ENCODE measurements at places on chromosomes 13 and 19.
A peak's percentile ranks its signal among the peaks of the same experiment; 100 is the strongest.

DNA sequence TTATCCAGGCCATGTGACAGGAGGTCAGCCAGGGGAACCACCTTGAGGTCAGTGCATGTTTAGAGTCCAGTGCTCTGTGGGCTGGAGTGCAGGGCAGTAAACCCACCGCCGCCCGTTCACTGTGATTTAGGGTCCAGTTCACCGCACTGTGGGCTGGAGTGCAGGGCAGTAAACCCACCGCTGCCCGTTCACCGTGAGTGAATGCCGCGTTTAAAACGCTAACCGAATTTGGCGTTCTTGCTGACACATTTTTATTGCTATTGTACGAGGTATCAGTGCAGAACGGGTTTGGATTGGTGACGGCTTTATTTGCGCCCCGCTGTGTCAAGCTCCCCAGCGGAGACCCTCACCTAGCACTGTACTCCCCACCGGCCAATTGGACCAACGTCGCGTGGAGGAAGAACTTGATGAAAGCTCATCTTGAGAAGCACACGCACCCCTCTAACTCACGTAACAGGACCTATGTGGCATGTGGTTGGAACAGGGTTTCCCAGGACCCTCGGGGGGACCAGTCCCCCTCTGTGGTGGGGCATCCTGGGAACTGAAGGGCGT lies 27.9 kb downstream of the C13orf46 start:
- no peak for DNase-seq

- no peak for DNase-seq
These were observed 2480.7 kb upstream of the PCDH20 start for GRCh38 chr13:63896321-63896720.

- no peak for DNase-seq
These were observed 143.4 kb downstream of the ZIC5 start for GRCh38 chr13:99828123-99828522.

DNA sequence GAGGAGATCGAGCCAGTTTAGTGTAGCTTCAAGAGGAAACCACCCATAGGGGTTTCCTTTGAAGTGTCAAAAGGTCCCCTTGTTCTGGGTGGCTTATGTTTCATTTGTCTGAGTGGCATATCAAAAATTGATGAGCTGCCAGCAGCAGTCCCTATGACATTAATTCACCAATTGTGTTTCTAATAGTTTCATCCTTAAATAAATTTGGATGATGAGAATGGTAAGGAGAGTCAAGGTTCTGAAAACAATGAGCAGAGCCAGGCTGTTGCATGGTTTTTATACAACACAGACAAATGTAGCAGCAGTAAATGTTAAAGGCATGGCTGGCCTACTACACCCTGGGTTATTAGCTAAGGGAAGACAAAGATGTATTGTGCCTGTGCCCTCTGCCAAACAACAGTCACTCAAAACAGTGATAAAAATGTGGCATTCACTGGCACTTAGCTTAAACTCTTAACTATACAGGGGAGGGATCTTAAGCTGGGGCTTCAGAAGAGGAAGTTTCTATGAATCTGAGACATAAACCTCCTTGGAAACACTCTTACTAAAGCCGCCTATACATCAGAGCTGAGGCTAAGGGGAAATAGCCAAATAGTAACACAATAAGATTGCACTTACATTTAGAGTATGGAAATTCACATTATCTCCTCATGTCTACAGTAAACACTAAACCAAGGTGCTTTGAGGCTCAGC lies 200.5 kb downstream of the POU4F1 start:
- DNase-seq, result no peak

- DNase-seq, result no peak
These were observed 853.2 kb downstream of the UQCRFS1 start for GRCh38 chr19:28359431-28360414.

DNA sequence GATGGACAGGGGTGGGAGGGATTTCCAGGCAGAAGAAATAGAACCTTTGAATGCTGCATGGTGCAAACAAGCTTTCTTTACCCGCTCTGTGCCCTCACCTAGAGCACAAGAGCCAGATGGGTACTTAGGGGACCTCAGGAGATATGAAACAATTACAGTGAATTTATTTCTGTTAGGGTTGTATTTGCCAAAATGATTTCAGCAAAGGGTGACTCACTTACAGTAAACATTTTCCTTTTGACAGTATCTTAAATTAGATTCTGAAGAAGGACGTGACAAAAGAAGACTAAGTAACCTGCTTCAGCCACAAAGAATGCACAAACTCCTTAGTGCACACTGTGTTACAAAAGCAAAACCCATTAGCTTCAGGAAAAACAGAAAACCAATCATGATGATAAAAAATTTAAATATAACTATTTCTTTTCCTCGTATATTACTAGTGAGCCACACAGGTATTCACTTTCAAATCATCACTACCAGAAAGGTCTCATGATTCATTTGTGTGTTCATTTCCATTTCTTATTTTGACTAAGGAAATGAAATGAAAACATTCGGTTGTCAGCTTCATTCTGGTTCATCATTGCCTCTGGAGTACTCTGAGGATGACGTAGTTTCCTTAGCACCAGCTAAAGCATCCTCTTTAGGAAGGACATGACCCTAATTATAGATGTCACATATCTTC lies 158.8 kb downstream of the NHLRC3 start:
- DNase-seq, result no peak

DNA sequence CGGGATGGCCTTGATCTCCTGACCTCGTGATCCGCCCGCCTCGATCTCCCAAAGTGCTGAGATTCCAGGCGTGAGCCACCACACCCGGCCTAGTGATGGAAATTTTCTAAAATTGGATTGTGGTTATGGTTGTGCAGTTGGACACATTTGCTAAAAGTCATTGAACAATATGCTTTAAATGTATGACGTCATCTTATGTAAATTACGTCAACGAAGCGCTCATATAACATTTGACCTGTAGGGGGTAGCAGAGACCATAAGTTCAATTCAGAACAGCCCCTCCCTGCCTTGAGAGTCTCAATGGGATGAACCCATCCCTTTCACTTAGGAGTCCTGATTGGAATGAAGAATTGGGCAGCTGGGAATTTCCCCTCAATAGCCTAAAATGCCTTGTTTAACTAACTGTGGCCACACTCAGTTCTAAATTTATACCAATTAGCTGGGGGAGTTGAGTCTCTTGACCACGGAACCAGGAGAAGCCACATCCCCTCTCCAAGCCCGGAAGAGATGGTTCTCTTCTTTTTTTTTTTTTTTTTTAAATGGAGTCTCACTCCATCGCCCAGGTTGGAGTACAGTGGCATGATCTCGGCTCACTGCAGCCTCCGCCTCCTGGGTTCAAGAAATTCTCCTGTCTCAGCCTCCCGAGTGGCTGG lies 15.2 kb upstream of the TLE6 start:
- no peak for DNase-seq

DNA sequence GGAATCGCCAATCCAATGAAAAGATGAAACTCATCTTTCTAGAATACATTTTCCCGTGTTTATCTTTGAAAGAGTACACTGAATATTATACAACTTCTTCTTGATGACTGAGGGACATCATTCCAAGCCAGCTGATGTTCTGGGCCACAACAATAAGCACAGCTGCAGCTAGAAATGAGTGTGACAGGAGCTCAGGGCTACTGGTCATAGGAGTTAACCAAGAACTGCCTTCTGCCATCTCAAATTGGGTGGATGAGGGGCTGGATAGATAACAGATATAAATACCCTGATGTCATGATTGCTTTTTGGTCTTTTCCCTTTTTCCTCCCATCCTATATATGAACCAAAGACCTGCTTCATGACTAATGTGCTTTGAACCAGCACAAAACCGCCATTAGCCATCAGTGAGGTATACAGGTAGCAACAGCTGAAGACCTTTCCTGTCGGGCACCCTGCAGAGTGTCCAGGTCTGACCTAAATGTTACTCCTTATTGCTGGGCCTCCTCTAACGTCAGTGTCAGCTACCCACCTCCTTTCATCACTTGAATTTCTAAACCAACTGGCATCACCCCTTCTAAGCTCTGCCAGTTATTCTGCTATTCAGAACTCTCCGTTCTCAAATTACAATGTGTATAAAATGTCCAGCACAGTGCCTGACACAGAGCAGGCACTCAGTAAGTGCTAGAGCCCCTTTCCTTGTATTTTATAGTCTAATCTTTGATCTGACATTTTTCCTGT lies 178.2 kb downstream of the ENOX1 start:
- DNase-seq, result no peak

- DNase-seq, result peak; percentile 5
These were observed 565.1 kb downstream of the LIG4 start for GRCh38 chr13:107650081-107650701.

- DNase-seq, result no peak
These were observed 15.2 kb upstream of the SLC25A30 start for GRCh38 chr13:45433381-45433790.

- no peak for DNase-seq
These were observed 50.8 kb downstream of the ZAR1L start for GRCh38 chr13:32264407-32264806.

- DNase-seq, result no peak
These were observed 8.0 kb downstream of the ABHD13 start for GRCh38 chr13:108226184-108226583.

DNA sequence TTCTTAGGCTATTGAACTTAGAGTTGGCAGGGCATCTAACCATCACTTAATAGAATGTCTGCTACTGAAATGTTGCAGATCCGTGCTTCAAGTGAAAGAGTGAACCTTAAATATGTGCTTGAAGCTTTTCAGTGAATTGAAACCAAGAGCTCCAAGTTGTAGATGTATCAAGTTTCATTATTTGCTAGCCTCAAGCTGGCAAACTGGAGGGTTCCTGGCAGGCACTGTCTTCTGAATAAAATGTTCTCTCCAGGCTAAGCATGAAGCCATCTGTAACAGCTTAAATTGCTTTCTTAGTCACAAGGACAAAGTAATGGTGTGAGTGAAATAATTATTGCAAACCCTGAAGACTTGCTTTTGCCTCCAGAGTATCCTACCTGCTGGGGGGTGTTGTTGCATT lies 415.0 kb upstream of the SPRY2 start:
- DNase-seq, result no peak

DNA sequence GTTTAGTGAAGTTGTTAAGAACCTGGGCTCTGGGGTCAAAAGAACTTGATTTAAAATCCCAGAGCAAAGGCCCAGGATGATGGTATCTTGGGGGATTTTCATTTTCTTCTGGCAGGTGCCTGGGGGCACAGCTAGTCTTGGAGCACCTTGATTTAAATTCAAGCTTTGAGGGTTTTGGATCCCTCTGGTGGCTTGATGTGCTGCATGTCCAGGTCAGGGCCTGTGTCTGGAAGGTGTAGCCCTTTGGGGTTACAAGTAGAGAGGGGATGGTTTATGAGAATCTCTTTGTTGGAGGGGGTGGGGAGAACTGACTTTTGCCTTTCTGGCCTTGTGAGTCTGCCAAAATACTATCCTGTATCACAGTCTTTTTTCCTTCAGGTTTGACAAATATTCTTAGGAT lies 55.8 kb downstream of the AKAP11 start:
- DNase-seq, result no peak

DNA sequence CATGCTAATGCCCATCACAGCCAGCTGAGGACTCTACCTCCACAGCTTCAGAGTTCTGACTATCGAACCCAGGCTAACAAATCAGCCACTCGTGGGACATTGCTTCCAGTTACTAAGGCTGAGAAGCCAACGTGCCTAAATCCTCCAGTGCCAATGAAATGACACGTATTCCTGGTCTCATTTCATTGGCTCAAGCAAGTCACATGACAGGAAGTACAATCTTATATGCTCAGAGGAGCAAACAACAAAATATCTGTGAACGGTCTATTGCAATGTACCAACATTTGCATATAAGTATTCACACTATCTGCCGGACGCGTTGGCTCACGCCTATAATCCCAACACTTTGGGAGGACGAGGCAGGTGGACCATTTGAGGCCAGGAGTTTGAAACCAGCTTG lies 12.8 kb upstream of the IZUMO2 start:
- no peak for DNase-seq

DNA sequence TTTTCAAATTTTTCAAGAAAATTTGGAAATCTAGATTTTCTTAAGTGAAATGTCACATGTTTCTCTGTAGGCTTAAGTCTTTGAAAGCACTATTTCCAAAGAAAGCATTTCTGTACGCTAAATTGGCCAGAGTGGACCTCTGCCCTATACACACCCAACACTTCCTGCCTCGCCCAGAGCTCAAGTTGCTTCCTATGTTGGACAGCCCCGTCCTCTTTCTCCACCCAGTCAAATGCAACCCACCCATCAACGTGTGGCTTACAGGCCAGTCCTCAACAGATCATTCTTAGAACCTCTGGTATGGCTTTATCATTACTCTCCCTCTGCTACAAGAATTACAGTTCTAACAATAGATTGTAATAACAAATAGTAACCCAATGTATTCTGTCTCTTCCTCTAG lies 24.2 kb downstream of the KLF12 start:
- no peak for DNase-seq

GRCh38 chr13:46131705-46132104 lies 26.9 kb upstream of the CPB2 start:
- no peak for DNase-seq

GRCh38 chr19:49643466-49643865 lies 1.5 kb downstream of the SCAF1 start:
- DNase-seq, result no peak

DNA sequence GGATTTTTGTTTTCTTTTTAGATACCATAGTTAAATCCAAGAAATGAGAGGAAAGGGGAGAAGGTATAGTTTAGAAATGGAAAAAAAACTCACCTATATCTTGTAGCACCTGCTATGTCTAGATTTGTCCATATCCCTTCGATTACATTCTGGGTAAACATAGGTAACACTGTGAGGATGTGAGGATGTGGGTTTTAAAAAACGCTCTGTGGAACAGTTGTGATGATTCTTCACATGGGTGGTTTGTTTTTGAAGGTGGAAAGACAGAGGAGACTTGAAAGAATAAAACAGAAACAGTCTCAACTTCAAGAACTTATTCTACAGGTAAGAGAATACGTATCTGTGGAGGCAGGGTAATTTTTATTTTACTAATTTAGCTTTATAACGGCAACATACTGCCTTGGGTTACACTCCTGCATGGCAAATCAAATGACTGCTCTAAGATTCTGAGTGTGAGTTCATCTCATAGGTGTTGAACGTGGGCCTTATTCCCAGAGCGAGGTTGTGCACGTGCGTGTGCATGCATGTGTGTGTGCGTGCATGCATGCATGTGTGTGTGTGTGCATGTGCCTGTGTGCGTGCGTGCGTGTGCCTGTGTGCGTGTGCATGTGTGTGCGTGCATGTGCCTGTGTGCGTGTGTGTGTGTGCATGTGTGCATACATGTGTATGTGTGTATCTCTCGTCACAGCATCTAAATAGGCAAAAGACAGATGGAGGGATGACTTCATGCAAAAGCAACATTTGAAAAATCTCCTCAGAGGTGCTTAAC lies 23.5 kb downstream of the ATP4B start:
- DNase-seq, result no peak

GRCh38 chr13:58852076-58852475 lies 1220.5 kb downstream of the PCDH17 start:
- DNase-seq, result no peak

- DNase-seq, result no peak
These were observed 7.7 kb downstream of the DIS3 start for GRCh38 chr13:72774019-72774418.

DNA sequence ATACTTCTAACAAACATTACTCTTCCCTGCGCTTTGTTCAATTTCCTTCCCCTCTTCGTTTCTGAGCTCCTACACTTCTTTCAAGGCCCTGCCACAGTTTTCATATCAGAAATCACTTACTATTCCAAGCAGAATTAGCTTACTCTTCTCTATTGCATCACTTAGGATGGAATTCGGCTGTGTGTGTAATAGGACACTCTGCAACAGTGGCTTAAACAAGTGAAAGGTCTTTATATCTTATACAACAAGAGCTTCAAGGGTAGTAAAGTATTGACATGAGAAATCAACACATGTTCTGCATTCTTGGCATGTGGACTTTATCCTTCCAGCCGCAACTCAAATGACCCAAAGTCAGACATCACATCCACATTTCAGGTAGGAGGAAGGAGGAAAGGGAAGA lies 279.6 kb downstream of the PCDH20 start:
- no peak for DNase-seq

- DNase-seq, result no peak
These were observed 421.0 kb upstream of the MIR17HG start for GRCh38 chr13:90926459-90926858.
